ENCODE measurements at places on chromosomes 12 and 14. TPM values are rescaled to one million over a fixed set of nuclear protein-coding genes. Genes with fewer than 3 reads are reported as not detected.

GRCh38 chr12:109827566-109828550 lies 5.3 kb downstream of the TRPV4 start:
- no peaks in the 10 kb centered on the region for H3K4me1 ChIP-seq
- no peak overlapping the region for H3K4me3 ChIP-seq
- H3K36me3 ChIP-seq, result no peaks in the 10 kb centered on the region
- no peaks in the 10 kb centered on the region for H3K27me3 ChIP-seq
- no peak overlapping the region for H3K27ac ChIP-seq

GRCh38 chr12:12423367-12423766 lies 66.5 kb downstream of the BORCS5 start:
- DNase-seq, result no peak
- no peak overlapping the region for H3K27ac ChIP-seq
- no peaks in the 10 kb centered on the region for H3K27me3 ChIP-seq
- no peaks in the 10 kb centered on the region for H3K4me1 ChIP-seq
- no peaks in the 10 kb centered on the region for H3K36me3 ChIP-seq

DNA sequence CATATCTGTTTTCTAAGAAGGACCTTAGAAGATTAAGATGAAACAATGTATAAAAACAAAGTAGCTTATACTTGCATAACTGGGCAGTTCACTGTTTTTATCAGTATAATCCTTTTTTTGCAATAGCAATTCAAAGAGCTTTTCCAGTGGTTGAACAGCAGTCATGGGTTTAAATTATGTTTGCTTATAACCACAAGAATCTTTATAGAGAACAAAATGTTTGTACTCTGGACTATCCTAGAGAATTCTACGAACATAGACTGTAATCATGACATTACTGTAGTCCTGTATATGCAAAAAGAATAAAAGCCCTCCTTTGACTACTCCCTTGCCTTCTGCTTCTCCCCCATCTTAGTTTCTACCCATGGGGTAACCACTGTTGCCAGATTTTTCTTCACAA lies 5.7 kb downstream of the FAM177A1 start:
- no peak overlapping the region for H3K4me3 ChIP-seq
- peaks cover 6% of the 10 kb centered on the region for H3K4me1 ChIP-seq
- no peaks in the 10 kb centered on the region for H3K36me3 ChIP-seq

- no peak overlapping the region for H3K27ac ChIP-seq
- H3K36me3 ChIP-seq, result no peaks in the 10 kb centered on the region
- H3K4me1 ChIP-seq, result no peaks in the 10 kb centered on the region
- H3K27me3 ChIP-seq, result no peaks in the 10 kb centered on the region
Observed at GRCh38 chr12:50353869-50354593, 42.4 kb downstream of the FAM186A start.

- H3K27me3 ChIP-seq, result no peaks in the 10 kb centered on the region
- H3K4me3 ChIP-seq, result no peak overlapping the region
- H3K36me3 ChIP-seq, result no peaks in the 10 kb centered on the region
- H3K4me1 ChIP-seq, result no peaks in the 10 kb centered on the region
- H3K27ac ChIP-seq, result no peak overlapping the region
Observed at GRCh38 chr14:27386391-27386790, 788.6 kb upstream of the NOVA1 start.

DNA sequence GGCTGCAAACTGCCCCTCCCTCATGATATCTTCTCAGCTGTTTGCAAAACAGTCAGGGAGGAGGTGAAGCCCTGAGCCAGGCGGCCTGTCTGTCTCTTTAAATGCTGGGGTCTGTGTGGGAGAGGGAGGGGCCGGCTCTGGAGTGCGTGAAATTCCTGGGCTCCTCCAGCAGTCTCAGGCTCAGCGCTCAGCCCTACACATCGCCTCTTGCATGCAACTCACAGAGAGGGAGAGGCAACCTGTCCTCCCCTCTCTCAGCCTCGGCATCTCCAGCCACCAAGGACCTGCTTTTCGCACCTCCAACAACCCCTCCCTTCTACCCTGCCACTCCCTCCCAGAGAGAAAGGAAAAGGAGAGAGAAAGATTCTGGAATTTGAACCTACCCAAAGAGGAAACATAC lies at the start of gene NRXN3:
TSS of gene NRXN3 (plus strand) at position 171 of the 400 bp plus-strand sequence. CDS start 72,721 bp downstream, outside the sequence.
- H3K4me3 ChIP-seq, result no peak within 1 kb of the TSS
- no peak for DNase-seq
- H3K4me1 ChIP-seq, result no peaks in the 10 kb centered on the region

DNA sequence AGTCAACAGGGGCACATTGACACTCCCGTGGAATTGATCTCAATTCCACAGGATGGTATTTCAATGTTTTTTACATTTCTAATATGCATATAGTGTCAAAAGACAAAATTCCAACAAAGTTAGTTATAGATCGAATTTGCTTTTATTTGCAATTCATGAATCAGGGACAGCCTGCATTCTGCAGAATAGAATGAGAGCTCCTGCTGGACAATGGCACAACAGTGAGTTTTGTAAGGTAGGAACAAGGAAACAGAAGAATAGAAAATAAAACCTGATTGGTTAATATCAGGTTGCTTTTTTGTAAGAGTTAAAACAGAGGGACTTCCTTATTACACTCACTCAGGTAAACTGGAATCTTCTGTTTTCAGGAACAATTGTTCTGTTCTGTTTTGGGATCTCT lies 32.8 kb upstream of the NEDD1 start:
- no peak for DNase-seq
- H3K27ac ChIP-seq, result no peak overlapping the region
- no peaks in the 10 kb centered on the region for H3K36me3 ChIP-seq
- H3K4me1 ChIP-seq, result no peaks in the 10 kb centered on the region

DNA sequence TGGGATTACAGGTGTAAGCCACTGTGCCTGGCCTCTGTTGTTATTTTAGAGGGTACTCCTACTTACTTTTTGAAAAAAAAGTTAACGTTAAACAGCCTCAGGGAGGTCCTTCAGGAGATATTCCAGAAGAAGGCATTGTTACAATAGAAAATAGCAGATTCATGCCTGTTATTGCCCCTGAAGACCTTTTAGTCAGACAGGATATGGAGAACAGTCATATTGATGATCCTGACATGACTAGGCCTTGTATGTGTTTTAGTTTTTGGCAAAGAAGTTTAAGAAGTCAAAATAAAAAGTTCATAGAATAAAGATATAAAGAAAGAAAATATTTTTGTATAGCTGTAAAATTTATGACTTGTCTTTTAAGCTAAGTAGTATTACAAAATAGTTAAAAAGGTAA lies 45.3 kb downstream of the WASHC3 start:
- H3K27me3 ChIP-seq, result no peaks in the 10 kb centered on the region
- no peaks in the 10 kb centered on the region for H3K4me1 ChIP-seq
- H3K27ac ChIP-seq, result no peak overlapping the region
- no peaks in the 10 kb centered on the region for H3K36me3 ChIP-seq
- H3K4me3 ChIP-seq, result no peak overlapping the region

Gene KRT4
- 3.9 TPM for polyA plus RNA-seq

Gene PNMA1
- polyA plus RNA-seq, result 35.2 TPM

Data from aorta (tissue), 5 donors.